ENCODE measurements at places on chromosomes 12 and 14.

- DNase-seq, result no peak
Measured at GRCh38 chr12:22447223-22447622, 97.1 kb downstream of the C2CD5 start.

DNA sequence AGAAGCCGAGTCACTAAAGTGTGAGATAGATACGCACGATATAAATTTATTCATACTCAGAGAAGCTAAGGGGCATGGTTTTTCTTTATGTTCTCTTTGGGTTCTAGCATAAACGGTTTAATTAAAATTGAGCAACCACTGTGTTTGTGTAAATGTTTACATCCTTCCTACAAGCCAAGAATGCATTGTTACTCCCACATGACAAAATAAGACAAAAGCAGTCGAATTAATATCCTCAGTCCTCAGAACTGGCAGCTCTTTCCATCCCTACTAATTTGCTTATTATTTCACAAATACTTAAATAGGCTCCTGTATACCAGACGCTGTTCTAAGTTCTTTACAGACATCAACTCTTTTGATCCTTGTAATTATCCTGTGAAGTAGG, 32.0 kb downstream of the SSPN start:
- no peak for DNase-seq

- DNase-seq, result no peak
Measured at GRCh38 chr12:52873832-52874572, 25.2 kb upstream of the KRT78 start.

- no peak for DNase-seq
Measured at GRCh38 chr12:49624921-49625577, 1.7 kb downstream of the PRPF40B start.

- no peak for DNase-seq
Measured at GRCh38 chr12:44582521-44582920, 293.6 kb downstream of the NELL2 start.

DNA sequence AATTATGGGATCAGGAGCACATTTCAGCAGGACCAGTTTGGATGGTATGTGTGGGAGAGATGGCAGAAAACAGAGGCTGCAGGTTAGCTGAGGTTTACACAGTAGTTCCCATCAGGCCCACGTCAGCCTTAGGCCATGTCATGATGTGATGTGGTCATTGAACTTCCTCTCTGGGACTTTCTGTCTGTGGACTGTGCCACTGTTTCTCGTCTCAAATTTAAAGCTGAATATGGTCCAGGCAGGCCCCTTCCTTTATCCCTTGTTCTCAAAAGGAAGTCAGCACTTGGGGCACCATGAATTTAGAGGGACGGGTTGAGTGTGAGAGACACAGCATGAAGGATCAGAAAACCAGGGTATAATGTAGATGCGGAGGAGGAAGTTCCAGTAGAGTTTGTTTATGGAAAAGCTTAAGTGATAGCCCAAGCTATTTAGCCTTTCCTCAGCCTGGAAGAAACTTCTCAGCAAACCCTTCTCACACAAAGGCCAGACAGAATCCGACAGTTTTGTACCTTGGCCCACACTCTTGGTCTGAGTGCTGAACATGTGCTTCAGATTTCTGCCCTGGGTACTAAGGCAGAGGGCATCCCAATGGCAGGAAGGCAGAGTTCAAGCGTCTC, 3.6 kb upstream of the IGFBP6 start:
- no peak for DNase-seq
